ENCODE measurements at places on chromosomes 1 and 21.

DNA sequence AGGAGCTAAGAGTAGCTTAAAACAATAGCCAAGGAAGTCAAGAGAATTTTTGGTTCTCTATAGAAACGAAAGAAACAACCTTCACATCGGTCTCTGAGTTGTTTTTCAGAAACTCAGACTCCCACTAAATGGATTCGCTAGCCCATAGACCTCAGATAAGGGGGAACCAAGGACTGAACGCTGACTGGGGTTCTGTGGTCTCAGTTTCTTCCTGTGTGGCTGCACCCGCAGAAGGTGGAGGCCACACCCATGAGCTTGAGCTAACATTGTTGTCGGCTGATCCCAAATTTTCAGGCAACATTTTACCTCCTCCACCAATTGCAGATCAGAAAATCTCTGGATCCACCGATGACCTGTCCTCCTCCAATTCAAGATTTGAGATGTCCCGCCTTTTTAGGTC, 456.1 kb downstream of the AJAP1 start:
- DNase-seq = no peak

DNA sequence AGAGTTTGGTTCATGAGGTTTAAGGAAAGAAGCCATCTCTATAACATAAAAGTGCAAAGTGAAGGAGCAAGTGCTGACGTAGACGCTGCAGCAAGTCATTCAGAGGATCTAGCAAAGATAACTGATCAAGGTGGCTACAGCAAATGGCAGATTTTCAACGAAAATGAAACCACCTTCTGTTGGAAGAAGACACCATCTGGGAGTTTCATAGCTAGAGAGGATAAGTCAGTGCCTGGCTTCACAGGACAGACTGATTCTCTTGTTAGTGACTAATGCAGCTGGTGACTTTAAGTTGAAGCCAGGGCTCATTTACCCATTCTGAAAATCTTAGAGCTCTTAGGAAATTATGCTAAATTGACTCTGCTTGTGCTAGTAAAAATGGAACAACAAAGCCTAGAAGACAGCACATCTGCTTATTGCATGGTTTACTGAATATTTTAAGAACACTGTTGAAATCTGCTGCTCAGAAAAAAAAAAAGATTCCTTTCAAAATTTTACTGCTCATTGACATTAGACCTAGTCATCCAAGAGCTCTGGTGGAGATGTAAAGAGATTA, 10.5 kb downstream of the MAEL start:
- no peak for DNase-seq

GRCh38 chr1:184052194-184052559, 647 bp downstream of the TSEN15 start:
- DNase-seq = no peak

GRCh38 chr1:43913051-43913501, 20.5 kb upstream of the ARTN start:
- no peak for DNase-seq

- no peak for DNase-seq
Measured at GRCh38 chr1:12219800-12220199, 10.0 kb upstream of the VPS13D start.
